Central memory CD4-positive, alpha-beta T cell (primary cell): ENCODE measurements at places on chromosomes 3 and 15.

- DNase-seq, result no peak
Observed at GRCh38 chr3:51379746-51380455, 5.2 kb upstream of the MANF start.

DNA sequence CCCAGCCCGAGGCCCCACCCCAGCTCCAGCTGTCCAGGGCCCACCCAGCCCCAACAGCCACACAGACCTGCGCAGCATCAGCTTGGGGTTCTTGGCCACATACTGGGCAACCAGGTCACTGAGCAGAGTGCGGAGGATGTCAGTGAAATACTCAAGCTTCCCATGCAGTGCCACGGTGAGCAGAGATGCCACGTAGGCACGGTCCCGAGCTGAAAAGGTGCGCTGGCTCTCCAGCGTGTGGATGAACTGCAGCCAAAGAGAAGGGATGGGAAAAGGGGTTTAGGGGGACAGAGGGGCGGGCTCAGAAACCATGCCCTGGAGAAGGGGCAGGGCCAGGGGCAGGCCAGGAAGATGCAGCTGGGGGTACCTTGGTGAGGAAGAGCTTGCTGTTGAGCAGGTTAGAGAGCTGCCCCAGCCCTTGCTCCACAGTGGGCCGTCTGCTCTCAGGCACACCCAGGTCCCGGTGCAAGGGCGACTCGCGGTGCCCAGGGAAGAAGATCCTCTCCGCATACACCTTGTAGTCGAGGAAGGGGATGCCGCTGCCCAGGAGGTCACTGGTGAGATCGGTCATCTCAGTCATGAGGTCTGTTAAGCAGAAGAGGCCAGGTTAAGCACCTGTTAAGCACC lies 17.4 kb downstream of the PLXNB1 start:
- no peak for DNase-seq

DNA sequence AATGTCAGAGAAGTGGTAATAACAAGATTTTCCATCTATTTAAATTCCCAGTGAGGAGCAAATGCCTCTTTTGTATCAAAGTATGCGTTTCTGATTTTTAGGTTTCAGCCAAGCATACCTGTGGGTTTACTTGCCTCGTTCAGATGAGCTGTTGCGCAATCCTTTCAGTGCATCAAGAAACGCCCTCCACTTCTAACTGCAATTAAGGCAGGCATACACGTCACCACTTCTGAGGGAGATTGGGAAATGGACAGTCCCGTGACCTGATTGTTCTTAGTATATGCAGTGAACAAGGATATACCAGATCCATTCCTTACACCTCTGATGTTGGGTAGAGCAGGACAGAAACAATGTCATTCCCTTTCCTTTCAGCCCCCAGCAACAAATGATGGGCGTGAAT lies 219.0 kb downstream of the ITPR1 start:
- DNase-seq, result no peak

DNA sequence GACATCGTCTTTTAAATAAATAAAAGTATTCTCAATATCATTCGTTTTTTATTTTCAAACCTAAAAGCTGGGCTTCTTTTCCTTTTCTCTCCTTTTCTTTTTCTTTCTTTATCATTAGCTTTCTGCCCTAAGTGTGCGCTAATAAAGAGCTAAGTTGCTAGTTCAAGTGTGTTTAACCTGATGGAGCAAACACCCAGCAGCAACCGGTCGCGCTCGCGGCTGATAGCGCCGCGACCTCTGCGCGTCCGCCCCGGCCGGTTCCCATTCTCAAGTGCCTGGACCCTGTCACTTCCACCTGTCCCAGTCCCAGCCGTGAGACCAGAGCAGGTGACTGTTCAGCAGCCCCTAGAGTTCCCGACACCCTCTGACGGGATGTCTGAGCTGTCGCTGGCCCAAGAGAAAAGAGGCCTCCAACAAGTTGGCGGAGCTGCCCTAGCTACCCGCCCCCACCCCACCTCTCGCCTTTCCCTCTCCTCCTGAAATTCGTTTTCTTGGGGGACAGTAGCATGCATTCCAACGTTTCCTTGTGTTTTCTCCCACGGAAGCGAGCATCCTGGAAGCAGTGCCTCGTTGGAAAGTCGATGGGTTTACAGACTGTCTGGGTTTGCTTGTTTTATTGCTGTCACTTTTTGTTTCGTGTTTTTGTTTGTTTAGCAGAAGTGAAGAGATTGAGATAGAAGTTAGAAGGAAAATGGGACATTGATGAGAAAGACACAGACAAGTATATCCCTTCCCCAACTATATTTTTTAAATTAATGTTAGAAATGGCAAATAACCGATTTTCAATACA lies 3.1 kb upstream of the MECOM start:
- DNase-seq, result no peak

DNA sequence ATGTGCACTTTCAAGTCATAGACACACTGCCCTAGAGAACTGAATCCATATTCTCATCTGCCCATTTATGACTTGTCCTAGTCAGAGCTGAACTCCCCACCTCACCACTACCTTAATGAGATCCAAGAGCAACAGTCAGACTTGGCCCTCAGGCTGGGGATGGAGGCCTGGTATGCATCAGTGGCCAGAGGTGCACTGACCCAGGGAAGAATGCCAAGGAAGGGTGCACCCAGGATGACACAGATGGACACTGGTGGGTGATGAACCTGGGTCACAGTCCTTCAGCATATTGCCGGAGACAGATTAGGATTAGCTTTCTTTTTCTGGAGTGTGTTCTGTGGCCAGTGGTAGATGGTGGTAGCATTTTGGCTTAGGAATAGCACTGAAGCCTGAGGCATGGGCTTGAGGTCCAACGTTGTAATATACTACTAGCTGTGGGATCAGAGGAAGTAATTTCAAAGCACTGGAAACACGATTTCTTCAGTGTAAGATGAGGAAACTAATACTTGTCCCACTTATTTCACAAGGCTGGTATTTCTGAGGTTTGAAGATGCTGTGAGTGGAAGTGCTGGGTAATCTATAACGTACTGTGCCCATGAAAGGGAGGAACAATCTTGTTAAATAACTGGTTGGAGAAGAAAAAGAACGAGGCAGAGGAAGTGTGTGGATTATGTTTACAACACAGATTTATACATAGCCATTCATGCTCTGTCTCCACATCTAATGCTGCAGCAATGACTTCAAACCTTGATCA lies 265.0 kb downstream of the THRB start:
- no peak for DNase-seq

DNA sequence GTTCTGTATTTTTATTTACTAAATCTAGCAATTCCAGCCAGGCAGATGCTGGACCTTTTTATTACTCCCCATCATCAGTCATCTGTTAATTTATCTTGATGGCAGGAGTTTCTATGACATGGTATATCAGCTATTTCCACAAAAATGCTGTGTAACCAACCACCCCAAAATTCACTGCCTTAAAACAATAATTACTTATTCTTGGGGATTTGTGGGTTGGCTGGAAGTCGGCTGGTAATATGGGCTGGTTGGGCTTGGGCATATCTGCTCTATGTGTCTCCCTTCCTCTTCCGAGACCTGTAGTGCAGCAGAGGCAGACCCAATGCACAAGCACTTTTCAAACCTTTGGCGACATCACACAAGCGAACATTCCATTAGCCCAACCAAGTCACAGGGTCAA lies 92.1 kb upstream of the UBE2E1 start:
- DNase-seq, result no peak

DNA sequence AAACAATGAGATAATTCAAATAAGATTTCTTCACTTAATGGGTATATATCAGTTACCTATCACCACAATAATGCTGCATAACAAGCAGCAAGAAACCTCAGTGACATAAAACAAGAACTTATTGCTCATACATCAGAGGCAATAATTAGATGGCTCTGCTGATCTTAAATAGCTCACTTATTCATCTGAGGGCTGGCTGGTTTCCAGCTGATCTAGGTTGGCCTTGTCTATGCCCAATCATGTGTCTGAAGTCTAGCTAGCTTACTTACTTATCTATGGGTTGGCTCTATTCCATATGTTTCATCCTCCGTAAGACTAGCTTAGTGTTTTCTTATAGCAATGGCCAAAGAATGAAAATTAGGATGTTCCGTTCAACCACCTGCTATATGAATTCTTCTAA lies 109.4 kb upstream of the AGTR1 start:
- DNase-seq, result no peak

- DNase-seq, result no peak
Observed at GRCh38 chr3:128548426-128549282, 55.7 kb upstream of the GATA2 start.

GRCh38 chr3:161475905-161476304 lies 20.7 kb upstream of the OTOL1 start:
- no peak for DNase-seq

GRCh38 chr15:63202861-63203260 lies 13.5 kb downstream of the RAB8B start:
- DNase-seq, result no peak

- no peak for DNase-seq
Observed at GRCh38 chr3:168889666-168890065, 773.8 kb downstream of the MECOM start.

DNA sequence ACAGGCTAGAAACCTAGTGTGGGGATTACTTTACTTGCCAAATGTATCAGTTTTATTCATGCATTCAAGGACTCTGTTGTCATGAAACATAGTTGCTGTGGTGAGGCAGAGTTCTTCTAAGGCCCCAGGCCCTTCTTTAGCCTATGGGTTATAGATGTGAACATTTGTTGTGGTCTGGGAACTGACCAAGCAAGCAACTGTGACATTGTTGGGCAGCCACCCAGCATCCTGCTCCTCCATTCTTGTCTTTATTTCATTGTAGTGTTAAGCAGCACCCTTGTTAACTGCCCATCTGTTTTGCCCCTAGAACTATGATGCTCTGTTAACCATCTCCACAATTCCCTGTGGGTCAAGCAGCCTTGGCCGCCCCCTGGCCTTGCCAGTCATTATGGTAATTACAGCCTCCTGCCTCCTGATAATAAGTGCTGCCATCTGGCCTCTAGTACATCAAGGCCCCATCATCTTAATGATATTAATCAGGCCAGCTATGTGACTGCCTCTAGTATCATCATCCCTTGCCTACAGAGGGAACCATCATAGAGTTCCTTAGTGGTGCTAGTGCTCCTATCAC lies 12.2 kb upstream of the IFT57 start:
- no peak for DNase-seq

DNA sequence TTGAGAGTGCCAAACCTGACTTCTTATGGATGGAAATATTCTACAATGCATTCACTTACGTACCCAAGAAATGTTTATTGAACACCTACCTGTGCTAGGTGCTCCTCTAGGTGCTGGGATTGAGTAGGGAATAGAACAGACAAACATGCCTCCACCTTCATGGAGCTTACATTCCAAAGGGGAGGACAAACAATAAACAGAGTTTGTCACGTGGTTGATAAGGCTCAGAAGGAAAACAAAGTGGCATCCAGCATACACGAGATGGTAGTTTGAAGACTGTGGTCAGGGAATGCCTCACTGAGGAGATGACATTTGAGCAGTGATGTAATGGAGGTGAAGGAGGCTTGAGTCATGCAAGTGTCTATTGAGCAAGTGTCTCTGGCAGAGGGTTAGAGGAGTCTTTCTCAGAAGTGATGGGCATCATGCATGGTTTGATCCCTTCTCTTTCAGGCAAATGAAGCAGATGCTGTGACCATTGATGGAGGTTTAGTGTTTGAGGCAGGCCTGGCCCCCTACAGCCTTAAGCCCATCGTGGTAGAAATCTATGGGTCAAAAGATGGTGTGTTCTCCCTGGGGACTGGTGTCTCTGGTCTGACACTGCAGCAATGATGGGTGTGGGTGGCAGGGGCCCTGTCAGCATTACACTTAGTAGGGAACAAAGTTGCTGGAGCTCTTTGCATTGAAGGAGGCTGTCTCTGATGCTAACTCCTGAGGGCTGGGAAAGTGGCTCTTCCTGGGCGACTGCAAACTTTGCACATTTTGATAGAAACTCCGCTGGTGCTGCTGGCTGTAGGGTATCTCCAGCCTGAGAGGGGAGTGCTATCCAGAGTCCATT lies 29.7 kb upstream of the TOPBP1 start:
- DNase-seq, result no peak

DNA sequence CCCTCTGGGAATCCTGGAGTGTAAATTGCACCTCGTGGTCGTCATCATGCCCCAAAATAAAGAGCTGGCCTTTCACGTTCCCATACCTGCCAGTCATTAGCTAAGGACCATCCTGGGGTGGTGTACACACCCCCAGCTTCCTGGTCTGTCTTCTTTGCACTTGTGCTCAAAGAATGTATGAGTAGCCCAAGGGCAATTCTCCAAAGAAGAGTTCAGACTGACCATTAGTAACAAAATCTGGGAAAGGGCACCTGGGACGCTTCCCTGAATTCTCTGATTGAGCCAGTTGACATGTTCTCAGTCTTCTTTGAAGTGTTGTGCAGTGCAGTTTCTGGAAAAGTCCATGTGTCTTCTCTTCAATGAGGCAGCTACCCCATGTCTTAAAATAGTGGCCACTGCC lies 34.8 kb downstream of the FAM3D start:
- DNase-seq, result no peak

- DNase-seq, result no peak
Observed at GRCh38 chr3:184786280-184786941, 25.6 kb upstream of the VPS8 start.

- DNase-seq, result no peak
Observed at GRCh38 chr3:97949110-97949485, 23.1 kb downstream of the RIOX2 start.

- peak; percentile 38 for DNase-seq
Observed at GRCh38 chr3:94004301-94004910, 24.0 kb downstream of the STX19 start.

GRCh38 chr3:187382609-187383151 lies 14.5 kb downstream of the RTP4 start:
- DNase-seq, result no peak

DNA sequence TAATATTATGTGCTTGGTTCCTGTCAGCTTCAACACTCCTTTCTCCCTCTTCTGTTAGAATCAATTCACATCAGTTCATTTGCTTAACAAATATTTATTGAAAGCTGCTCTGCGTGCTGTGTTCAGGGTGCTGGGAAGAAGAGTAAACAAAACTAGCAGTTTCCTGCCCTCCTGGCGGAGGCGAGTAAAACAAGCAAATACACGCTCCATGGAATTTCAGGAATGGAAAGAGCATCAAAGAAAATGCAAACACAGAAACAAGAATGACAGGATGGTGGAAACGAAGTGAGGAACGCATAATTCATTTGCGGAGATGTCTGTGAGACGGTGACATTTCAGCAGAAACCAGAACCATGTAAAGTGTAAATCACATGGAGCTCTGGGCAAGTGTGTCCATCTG lies 49.4 kb upstream of the SPTSSB start:
- no peak for DNase-seq

DNA sequence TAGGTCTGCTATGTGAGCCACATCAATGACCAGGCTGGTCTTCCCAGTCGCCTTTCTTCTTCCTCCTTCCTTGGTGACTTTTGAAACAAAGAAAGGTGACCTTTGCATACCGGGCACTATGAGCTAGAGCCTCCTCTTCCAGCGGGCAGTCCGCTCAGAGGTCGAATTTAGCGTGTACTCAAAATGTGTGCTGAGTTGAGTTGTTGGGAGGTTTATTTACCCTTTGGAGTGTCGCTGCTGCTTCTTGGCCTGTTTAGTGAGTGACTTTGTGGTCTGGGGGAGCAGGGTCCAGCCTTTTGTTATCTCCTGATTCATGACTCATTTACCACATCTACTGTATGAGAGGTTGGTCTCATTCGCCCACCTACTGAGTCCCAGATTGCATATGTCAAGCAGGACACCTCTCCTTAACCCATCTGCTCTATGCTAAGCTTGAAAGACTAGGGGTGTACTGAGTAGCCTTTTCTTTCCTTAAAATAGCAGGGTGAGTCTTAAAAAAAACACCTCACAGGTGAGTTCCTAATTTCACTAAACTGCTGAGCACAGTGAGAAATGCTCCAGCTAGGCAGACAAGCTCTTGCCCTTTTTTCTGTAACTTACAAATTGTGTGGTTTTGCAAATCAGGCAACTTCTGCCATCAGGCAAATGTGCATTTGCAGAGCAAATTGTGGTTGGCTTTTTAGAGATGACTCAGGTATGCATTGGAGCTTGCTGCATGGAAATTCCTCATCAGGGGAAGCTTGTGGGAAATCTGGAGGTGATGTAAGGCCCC lies 3.2 kb upstream of the SIAH2 start:
- DNase-seq, result no peak
